Activated B cell treated with CpG ODN at 0.5 μM for 24 hours (primary cell): ENCODE measurements at places on chromosomes 2 and 18. TPM values are rescaled to one million over a fixed set of nuclear protein-coding genes. Genes with fewer than 3 reads are reported as not detected.
A peak's percentile ranks its signal among the peaks of the same experiment; 100 is the strongest.

- H3K36me3 ChIP-seq: no peaks in the 10 kb centered on the region
- H3K27me3 ChIP-seq: no peaks in the 10 kb centered on the region
- no peak overlapping the region for H3K4me3 ChIP-seq
- H3K27ac ChIP-seq: no peak overlapping the region
- H3K4me1 ChIP-seq: no peaks in the 10 kb centered on the region
Observed at GRCh38 chr2:54000524-54000923, 29.7 kb upstream of the PSME4 start.

DNA sequence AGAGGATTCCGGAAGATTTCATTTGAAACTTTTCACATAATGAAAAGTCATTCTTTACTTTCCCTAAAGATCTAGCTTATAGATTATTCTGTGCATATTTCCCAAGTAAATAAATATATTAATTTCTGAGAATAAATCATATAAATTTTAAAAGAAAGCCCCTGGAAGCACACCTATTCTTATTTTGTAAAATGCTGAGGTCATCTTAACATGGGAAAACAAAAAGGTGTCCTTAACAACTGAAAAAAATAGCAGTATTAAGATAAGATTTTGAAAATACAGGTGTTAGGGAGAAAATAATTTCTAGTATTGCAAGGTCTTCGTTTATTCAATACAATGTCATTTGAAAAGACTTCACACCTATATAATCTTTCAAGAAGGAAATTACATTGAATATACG, 567.5 kb upstream of the CHAC2 start:
- no peak for DNase-seq
- H3K27me3 ChIP-seq: no peaks in the 10 kb centered on the region
- no peak overlapping the region for H3K4me3 ChIP-seq
- H3K36me3 ChIP-seq: no peaks in the 10 kb centered on the region

DNA sequence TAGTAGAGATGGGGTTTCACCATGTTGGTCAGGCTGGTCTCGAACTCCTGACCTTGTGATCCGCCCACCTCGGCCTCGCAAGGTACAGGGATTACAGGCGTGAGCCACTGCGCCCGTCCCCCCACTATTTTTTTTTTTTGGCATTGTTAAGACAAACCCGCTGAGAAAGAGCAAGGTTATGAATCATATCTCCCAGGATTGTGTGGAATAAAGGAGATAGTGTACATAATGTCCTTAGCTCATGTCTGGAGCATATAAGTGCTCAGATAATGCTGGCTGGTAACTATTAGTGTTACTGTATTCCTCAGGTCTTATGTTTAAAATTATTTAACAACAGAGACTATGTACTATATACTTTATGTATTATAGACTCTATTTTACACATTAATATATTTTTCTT, 36.0 kb downstream of the TTC27 start:
- no peak for DNase-seq
- no peak overlapping the region for H3K4me3 ChIP-seq
- peaks cover 65% of the 10 kb centered on the region for H3K36me3 ChIP-seq
- no peak overlapping the region for H3K27ac ChIP-seq
- peaks cover 6% of the 10 kb centered on the region for H3K4me1 ChIP-seq

DNA sequence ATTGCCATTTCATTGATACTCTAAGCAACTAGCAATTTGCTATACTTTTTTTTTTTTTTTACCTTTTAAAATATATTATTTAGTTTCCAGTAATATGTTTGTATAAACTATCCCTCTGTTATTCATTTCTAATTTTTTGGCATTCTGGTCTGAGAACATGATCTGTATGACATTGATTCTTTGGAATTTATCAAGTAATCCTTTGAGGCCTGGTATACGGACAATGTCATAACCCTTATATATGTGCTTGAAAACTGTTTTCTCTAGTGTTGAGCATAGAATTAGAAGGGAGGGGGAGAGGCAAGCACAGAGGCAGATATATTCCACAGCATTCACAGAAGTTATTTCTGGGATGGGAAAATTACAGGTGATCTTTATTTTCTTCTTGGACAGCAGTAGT, 48.2 kb upstream of the POLE4 start:
- H3K27me3 ChIP-seq: peaks cover 44% of the 10 kb centered on the region
- no peaks in the 10 kb centered on the region for H3K4me1 ChIP-seq
- no peak overlapping the region for H3K27ac ChIP-seq
- DNase-seq: no peak

- no peaks in the 10 kb centered on the region for H3K27me3 ChIP-seq
- no peaks in the 10 kb centered on the region for H3K4me1 ChIP-seq
- no peak for DNase-seq
- H3K4me3 ChIP-seq: no peak overlapping the region
- H3K27ac ChIP-seq: no peak overlapping the region
Observed at GRCh38 chr2:180374502-180375281, 367.6 kb upstream of the CWC22 start.

DNA sequence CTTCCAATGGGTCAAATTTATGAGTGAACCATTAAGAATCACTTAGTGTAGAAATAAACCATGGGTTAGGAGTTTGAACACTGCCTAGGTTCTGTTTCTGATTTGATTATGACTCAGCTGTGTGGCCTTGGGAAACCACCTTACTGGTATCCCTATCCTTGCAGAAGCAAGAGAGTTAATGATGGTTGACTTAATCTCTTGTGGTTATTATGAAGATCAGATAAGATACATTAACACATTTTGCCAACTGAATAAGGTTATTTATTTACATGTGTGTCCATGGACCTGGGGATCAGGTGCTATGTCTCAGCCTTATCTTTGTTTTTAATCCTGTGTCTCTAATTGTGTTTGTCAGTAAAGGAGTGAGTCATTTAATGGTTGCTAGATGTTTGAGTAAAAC, 5.4 kb upstream of the KCNJ13 start:
- H3K4me3 ChIP-seq: peak overlapping the region; percentile 25
- peak overlapping the region; percentile 72 for H3K27ac ChIP-seq
- H3K4me1 ChIP-seq: peaks cover 11% of the 10 kb centered on the region
- DNase-seq: no peak
- H3K36me3 ChIP-seq: peaks cover 24% of the 10 kb centered on the region
- H3K27me3 ChIP-seq: no peaks in the 10 kb centered on the region

NCKAP1 gene
- 0.22 TPM in 1 of 2 replicates, not detected in the other for total RNA-seq
